HuH-7.5 (cell line): ENCODE measurements at places on chromosomes 12 and 14.

GRCh38 chr12:50353869-50354593, 42.4 kb downstream of the FAM186A start:
- no peak for DNase-seq

GRCh38 chr14:68977180-68977717, 1.9 kb downstream of the ACTN1 start:
- DNase-seq: peak; percentile 18

GRCh38 chr14:20501346-20501745, 4.0 kb upstream of the RNASE10 start:
- DNase-seq: no peak

DNA sequence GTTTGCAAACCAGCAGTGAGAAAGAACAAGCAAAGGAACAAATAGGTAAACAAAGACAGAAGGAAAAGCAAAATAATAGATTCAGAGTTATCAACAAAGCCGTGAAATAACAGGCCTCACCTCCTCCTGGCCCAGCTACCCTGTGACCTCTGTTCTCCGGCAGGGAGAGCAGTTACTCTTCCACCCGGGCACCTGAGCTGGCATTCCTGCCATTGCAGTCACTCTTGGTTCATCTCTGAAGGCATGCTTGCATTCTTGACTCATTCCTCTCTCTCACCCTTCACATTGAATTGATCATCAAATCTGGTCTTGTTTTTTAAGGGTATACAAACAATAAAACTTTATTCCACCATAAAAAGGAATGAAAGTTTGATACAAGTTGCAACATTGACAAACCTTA, 95.1 kb downstream of the TTC8 start:
- DNase-seq: no peak

GRCh38 chr12:106150555-106150954, 11.8 kb upstream of the NUAK1 start:
- DNase-seq: no peak

GRCh38 chr12:57110104-57111030, 795 bp downstream of the STAT6 start:
- no peak for DNase-seq

DNA sequence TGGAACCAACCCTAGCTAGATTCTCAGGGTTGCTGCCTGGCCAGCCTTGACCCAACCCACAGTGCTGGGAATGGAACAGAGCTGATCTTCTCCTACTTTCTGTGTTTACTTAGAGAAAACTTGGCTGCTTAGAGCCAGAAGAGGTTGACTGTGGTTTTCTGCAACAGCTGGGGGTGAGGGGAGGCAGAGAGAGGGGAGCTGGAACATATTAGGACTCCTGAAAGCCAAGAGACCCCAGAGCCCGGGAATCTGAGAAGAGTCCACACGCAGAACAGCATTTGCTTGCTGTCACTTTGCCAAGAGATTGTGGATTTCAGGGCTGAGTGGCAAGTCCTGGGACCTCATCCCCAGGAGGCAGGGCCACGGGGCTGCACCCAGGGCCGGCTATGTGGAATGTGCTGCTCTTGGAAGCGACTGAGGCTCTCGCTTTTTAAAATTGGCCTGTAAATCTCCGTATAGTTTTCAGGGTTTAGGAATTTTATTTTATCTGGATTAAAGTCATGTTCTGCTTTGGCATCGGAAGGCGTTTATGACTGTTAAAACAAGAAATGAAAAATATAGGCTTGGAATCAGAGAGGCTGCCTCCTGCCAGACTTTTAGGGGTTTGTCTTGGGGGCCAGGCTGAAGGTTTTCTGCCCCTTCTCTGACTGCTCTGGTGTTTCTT, 22.3 kb upstream of the MED13L start:
- DNase-seq: no peak

DNA sequence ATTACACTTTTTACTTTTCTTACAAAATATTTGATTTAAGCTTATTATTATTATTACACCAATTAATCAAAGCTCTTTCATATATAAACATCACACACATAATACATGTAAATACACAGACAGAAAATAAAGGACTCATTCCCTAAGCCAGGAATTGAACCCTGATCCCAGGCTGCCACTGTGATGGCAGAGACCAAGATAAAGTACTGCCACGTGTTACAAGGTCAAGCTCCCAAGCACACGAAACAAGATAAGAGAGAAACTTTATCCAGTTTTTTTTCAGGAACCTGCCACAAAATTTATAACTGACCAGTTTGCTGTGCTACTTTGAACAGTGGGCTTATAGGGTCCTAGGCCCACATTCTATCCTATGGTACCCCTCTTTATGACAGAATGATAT, 111.3 kb downstream of the EML1 start:
- no peak for DNase-seq

- DNase-seq: no peak
Measured at GRCh38 chr12:116278279-116278626, 760 bp upstream of the MED13L start.

- DNase-seq: peak; percentile 89
Measured at GRCh38 chr12:53221203-53222080, 10.6 kb downstream of the RARG start.

DNA sequence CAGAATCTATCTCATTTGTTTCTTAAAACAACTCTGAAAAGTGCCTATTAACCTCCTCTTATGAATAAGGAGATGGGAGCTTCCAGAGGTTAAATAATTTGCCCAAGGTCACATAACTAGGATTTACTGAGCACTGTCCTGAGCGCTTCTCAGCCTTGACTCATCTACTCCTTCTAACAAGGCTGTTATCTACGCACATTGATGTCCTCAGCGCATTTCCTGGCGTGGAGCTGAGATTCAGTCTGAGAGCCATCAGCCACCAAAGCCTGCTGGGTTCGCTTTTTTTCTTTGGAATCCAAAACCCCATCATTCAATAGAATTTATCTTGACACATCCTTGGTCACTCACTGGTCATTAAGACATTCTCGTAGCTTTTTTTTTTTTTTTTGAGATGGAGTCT, 29.3 kb downstream of the AK7 start:
- DNase-seq: no peak
